ENCODE measurements at places on chromosomes 6 and 20.

- DNase-seq: no peak
Measured at GRCh38 chr20:59966428-59966827, 8.2 kb downstream of the CDH26 start.

DNA sequence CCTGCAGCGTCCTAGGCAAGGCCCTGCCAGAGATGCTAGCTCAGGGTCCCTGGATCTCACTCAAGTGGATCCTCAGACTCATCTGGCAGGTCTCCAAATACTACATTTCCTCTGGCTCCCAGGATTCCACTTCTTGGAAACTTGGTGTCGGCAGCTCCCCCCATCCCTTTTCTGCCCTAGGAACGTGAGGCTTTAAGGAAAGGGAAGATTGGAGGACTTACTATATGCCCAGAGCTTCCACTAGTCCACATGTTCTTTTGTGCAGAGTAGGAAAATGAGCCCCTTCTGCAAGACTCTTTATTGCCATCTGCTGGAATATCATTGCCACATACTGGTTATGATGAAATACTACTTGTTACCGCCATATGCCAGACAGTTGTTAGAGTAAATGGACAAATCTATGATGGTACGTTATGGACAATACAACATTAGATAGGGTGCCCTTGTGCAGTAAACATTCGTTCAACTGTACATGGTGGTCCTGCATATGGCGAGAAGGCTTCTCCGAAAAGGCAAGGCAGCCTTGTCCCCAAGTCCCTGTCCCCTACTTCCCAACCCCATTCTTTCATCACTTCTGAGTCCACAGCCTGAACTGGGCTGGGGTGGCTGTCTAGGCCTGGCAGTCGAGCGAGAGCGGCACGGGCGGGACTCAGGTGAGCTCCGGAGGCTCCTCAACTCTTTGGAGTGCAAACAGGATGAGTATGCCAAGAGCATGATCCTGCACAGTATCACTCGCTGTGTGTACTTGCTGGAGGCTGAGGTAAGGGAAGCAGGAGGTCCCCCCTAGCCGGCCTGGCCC lies 780 bp downstream of the ARMC12 start:
- peak; percentile 95 for DNase-seq

DNA sequence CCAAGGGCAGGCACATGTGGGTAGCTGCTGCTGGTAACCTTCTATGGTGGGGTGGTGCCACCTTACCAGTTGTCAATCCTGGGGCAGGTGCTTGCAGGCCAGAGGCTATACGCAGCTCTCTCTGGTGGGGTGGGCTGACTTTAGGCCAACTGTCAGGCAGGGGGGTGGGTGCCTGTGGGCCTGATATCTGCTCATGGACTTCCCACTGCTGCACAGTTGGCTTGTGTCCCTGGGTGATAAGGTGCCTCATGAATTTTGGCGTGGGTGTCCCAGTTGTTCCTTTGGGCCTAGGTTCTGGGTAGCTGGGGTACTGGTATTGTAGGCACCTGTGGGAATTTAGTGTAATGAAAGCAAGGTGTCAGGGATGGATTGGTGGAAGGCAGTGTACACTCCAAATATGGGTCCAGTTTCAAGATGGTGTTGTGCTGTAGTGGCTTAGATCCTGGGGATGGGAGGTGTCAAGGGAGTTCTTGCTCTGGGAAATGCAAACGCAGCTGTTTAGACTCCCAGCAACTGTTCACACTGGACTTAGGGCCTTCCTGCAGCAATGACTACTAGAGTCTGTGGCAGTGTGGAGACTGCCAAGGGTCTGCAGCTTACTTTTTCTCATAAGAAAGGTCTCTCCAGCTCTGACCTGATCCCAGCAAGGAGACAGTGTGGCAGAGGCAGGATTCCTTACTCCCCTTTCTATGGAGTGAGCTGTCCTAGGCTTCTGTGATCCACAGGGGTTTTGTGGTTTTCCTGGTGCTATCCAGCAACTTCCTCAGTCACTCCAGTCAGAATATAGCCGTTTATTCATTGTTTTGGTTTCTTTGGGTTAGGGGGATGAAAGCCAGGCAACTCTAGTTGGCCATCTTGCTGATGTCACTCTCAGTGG lies 128.2 kb downstream of the CRYBG1 start:
- no peak for DNase-seq

GRCh38 chr6:50602292-50602691 lies 111.0 kb upstream of the TFAP2D start:
- peak; percentile 49 for DNase-seq

DNA sequence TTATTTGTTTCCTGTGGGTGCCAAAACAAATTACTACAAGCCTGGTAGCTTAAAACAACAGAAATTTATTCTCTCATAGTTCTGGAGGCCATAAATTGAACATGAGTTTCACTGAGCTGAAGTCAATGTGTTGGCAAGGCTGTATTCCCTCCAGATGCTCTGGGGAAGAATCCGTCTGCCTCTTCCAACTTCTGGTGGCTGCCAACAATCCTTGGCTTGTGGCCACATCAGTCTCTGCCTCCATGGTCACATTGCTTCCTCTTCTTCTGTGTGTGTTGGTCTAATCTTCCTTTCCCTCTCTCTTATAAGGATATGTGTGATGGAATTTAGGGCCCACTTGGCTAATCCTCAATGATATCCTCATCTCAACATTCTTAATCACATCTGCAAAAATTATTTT lies 92.8 kb upstream of the EPB41L1 start:
- DNase-seq: no peak

DNA sequence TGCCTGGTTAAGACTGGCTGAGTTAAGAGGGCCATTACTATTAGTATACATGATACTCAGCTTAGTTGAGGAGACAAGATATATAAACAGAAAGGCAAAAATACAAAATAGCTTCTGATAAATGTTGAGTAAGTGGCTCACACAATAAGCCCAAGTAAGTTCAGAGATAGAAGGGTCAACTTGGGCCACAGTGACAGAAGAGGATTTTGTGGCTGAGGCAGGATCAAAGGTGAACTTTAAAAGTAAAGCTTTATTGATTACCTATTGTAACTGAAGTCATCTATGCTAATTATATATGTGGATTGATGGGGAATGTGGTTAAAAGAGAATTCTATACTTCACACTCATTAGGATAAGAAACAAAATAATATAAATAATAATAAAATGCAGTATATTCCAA lies 80.8 kb downstream of the PHACTR2 start:
- DNase-seq: no peak

- DNase-seq: peak; percentile 89
Measured at GRCh38 chr6:153167061-153167891, 36.2 kb upstream of the RGS17 start.

- peak; percentile 59 for DNase-seq
Measured at GRCh38 chr20:48238326-48238725, 453.0 kb upstream of the SULF2 start.

- peak; percentile 38 for DNase-seq
Measured at GRCh38 chr6:12592634-12593033, 123.9 kb upstream of the PHACTR1 start.

DNA sequence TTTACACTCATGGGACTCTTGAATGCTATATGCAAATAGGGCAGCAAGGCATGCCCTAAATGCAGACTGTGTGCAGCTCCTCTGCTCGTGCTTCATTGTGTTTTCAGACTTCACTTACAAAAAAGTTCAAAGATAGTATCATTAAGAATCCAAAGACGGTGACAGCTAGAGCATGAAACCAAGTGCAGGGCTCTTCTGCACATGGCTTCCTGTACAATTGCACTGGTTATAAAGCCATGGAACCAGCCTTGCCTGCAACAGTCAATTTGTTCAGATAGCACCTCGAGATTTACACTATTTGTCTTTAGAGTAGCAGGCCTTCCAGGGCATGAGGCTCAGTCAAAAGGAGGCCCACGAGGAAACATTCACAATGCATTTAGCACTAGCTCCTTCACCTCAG lies 35.6 kb downstream of the RFPL4B start:
- DNase-seq: no peak

- peak; percentile 78 for DNase-seq
Measured at GRCh38 chr6:131858765-131859415, 51.1 kb downstream of the ENPP1 start.

DNA sequence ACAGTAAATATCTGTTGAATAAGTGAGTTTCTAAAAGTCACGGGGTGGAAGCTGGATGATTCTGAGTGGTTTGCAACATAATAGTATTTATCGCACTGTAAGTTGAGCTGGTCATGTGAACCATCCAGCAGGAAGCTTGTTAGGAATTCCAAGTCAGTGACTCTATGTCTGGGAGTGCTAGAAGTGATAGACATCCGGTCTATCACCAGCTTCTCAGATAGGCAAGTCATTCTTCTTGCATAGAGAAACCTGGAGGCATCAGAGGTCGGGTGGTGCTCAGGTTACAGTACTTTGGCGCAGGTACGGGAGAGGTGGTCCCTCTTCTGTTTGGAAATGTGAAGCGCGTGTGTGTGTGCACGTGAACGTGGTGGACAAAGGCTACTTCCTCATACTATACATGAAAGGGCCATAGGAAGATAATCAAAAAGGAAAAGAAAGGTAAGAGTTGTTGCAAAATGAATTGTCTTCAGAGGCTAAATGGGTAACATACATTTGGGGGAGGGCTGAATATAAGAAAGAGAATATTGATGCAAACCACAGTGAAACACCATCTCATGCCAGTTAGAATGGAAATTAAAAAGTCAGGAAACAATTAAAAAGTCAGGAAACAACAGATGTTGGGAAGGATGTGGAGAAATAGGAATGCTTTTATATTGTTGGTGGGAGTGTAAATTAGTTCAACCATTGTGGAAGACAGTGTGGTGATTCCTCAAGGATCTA lies 299.3 kb upstream of the ZFP64 start:
- peak; percentile 86 for DNase-seq

DNA sequence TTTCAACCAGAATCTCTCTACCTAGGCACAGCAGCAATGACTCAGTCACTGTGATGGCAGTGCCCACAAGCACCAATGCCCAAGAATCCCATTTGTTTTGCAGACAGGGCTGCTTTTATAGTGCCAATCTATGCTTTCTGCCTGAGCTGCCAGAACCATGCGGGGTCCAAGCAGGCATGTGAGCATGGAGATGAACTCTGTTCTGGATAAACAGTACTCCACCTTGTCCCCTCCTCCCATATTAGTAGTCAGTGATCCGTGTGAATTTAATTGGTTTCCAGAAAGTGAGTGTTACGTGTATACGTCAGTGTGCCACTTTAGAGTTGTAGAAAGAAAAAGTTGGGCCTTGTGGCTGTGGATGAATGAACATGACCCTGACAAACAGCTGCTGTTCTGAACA lies 79.4 kb downstream of the SASH1 start:
- no peak for DNase-seq

GRCh38 chr6:12250383-12250770 lies 39.8 kb upstream of the EDN1 start:
- peak; percentile 28 for DNase-seq

DNA sequence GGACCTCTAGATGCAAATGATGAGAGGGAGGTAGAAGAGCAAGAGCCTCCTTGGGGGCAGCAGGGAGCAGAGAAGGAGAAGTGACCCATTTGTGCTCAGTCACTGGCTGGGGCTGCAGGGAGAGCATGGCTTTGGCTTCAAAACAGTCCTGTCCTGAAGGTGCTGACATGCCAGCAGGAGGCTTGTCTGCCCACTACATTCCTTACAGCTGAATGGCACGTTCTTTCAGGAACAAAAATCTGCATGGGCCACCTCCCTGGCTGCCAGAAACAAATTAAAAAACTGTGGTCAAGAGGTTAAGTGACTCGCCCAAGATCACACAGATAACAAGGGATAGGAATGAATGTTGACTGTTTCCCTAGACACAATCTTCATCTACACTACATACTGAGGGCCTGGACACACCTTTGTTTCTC lies 188.8 kb downstream of the HIVEP2 start:
- peak; percentile 65 for DNase-seq

GRCh38 chr6:154653853-154654252 lies 79.4 kb upstream of the SCAF8 start:
- peak; percentile 92 for DNase-seq

DNA sequence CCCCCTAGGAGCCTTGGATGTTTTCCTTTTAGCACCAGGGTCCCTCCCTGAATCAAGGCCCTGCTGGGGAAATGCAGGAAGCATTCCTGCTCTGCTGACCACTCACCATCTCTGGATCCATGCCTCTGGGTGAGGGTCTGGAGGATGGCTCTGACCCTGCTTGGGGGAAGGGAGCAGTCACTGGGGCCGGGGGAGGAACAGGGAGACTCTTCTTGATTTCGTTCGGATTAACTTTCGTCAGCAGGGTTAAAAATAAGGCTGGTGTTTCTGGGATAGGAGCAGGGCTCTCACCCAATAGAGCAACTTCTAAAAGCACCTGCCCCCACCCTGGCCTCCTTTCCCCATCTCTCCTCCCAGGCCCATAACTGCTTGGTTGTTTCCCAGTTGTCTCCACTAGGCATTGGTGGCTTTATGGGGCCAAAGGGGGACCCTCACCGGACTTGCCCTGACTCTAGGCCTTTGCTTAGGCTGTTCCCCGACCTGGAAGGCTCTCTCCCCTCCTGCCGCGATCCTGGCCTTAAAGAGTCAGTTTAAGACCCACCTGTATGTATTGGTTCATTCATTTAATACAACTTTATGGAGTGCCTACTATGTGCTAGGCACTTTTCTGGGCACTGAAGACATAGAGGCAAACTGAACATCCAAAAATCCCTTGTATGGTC lies 63.0 kb downstream of the JPH2 start:
- no peak for DNase-seq

- no peak for DNase-seq
Measured at GRCh38 chr6:128168244-128168643, 267.4 kb upstream of the THEMIS start.

DNA sequence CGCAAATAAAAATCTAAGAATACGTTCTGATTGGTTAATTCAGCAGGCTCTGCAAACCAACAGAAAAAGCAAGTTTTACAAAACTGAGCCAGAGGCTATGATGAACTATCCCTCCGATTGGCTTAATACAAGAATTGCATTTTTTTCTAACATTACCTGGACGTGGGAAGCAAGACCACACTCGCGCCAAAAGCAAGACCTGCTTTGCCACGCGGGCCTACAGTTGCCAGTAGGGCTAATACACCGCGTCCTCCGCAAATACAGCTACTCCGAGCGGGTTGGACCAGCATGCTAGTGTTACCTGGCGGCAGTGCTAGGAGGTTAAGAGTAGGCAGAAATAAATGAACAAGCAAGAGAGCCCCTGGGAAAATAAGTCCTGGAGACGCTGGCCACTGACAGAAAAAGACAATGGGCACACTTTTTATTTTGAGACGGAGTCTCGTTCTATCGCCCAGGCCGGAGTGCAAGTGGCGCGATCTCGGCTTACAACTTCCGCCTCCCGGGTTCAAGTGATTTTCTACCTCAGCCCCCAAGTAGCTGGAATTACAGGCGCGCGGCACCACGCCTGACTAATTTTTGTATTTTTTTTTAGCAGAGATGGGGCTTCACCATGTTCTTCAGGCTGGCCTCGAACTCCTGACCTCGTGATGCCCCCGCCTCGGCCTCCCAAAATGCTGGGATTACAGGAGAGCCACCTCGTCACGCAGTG lies 131.9 kb upstream of the BTN3A2 start:
- DNase-seq: peak; percentile 83

GRCh38 chr6:43302126-43302525 lies 4.1 kb downstream of the SLC22A7 start:
- DNase-seq: no peak

DNA sequence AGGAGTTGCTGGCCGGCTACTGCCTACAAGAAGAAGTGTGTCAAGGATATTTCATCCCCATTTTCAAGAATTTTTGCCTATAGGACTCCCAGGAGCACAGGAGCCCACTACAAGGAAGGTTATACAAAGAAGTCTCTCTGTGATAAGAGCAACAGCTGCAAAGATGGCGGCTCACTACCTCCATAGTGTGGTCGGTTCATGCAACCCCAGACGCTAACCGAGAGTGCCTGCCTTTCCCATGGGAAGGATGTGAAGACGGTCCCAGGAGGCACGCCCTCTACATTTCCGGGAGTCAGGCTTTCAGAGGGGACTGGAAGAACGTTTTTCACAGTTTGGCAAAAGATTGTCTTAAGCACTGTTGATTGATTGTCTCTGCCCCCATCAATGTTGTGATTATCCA lies 816.3 kb downstream of the QKI start:
- DNase-seq: no peak

GRCh38 chr6:43271103-43271815 lies 26.8 kb upstream of the SLC22A7 start:
- DNase-seq: no peak
